ENCODE measurements at places on chromosomes 12 and 14.

- no peak for DNase-seq
These were observed 671.2 kb downstream of the LRFN5 start for GRCh38 chr14:42277840-42278239.

GRCh38 chr14:25069879-25070278 lies 19.9 kb upstream of the STXBP6 start:
- DNase-seq, result no peak

- DNase-seq, result no peak
These were observed 197.0 kb downstream of the ACSS3 start for GRCh38 chr12:81274637-81275529.

DNA sequence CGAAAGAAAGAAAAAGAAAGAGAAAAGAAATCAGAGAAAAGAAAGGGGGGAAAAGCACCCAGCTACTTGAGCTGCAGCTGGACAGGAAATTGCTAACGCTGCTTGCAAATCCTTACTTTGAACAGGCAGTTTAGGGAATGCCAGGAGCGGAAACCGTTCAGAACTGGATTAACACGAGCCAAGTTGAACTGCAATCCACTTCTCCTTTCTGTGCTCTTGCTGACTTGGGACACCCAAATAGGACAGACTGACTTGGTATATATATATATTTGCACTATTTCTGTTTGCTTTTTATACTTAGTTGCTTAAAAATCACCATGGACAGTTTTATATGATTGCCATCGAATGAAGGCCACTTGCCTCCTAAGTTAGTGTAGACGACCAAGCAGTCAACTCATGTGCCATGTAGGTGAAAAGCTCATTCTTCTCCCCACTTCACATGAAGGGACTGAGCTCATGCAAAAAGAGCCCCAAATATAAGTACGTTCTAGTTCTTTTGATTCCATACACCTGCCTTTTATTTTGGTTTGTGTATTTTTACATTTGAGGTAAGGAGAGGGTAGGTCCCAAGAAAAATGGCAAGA lies 5.5 kb downstream of the DUSP6 start:
- DNase-seq, result no peak

DNA sequence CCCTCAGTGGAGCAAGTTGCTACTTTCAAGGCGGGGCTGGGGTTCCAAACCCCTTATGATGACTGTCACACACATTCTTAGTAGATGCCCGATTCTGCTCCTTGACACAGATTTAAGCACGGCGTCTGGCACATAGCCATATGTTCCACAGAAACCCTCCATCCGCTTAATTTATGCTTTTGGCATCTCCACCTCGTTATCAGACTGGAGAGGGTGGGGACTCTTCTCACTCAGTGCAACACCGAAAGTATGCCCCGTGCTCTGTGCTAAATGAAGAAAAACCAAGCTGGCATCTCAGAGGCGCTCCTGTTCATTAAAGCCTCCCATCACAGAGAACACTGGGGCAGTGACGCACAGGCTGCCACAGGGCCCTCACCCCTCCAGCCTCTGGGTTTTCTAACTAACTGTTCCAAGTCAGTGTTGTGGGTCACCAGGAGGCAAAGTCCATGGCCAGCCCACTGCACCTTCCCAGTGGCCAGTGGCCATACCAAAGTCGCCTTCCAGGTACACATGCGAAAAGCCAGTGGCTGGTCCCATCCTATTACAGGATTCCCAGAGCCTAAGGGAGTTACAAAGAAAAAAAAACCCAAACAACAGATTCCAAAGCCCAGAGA lies 27.3 kb downstream of the CCDC88C start:
- no peak for DNase-seq

- DNase-seq, result no peak
These were observed 392.2 kb downstream of the SEC23A start for GRCh38 chr14:38710881-38711280.

DNA sequence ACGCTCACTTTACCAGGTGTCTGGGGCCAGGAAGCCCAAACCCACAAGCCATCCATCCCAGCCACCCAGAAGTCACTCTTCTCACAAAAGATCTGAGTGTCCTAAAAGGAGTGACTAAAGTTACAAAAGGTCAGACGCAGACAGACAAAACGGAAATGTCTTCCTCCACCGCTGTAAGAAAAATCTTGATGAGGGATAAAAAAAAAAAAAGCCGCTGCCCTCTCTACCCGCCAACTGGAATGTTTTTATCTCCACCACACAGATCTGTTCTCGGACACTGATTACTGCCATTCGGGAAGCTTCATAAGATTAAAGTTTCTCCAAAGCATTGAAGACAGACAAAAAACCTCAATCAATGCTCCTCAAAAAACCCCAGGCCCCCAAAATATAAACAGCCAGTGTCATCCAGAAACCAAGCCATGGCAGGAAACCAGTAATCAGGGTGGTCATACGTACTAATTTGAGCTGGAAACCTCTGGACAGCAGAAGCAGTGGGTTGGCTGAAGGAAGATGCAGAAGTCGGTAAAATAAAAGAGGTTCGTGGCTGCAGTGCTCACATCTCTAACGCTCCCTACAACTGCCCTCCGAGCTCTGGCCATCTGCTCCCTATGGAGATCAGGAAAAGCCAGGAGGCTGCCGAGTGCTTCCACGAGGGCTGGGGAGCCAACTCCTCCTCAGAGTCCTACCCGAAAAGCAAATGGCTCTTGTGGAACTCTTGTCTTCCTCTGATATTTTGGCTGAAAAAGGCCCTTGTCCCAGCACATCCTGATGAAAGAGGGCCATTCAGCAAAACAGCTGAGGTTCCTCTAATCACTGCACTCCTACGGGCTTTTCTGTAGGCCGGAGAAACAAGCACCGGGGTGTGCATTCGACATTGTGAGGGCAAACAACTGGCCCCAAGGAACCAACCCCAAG lies 30.3 kb downstream of the SSH1 start:
- DNase-seq, result no peak

GRCh38 chr14:36997843-36998242 lies 174.6 kb downstream of the SLC25A21 start:
- no peak for DNase-seq

GRCh38 chr14:103026988-103027387 lies 30.4 kb downstream of the CDC42BPB start:
- no peak for DNase-seq

DNA sequence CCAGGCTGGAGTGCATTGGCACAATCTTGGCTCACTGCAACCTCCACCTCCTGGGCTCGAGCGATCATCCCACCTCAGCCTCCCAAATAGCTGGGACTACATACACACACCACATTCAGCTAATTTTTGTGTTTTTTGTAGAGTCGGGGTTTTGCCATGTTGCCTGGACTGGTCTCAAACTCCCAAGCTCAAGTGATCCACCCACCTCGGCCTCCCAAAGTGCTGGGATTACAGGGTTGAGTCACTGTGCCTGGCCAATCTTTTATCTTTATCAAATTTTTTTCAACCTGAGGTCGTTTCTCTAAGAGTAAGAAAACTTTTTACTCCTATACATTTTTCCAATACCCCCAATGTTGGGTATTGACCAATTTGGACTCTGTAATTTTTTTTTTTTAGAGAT lies 40.0 kb upstream of the NAP1L1 start:
- no peak for DNase-seq

DNA sequence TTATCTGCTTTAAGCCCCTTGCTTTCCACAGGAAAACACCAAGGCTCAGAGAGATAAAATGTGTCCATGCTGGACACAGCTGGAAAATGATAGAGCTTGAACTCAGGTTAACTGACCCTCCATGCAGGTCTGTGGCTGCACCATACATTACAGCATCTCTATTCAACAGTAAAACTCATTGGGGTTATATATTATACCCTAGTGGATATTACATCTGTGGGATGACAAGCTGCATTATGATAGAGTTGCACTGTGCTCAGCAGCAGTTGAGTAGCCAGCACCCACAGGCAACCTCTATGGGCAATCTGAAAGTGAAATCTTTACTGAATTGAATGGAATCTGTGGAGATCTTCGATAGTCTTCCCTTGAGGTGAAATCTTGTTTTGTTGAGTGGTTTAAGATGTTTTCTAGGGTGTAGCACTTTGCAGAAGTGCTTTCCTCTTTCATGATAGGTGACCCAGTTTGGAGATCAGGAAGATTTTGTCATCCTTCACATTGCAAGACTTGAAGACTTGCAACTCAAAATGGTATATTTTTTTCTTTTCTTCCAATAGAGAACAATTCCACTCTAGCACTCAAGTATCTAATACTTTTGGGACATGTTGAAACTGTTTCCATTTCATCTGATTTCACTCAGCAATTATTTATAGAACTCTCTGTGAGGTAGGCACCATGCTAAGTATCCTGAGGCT lies 389.2 kb downstream of the RAD51B start:
- no peak for DNase-seq

DNA sequence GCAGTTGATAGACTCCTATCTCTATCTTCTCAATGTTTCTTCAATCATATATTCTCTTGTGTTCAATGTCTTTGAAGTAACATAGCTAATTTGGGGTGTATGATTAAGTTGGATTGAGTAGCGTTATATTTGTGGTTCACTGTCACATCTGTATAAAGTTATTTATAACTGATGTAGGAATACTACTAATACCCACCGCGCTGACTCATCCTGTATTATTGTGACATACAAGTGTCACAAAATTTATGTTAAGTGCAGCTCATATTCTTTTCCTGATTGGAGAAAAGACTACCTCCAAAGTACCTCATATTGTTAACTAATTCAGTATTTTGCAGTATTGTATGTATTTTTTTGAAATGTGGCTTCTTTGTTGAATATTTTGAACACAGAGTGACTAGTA lies 940.8 kb downstream of the SLC6A15 start:
- no peak for DNase-seq

GRCh38 chr12:123351349-123351748 lies 13.3 kb downstream of the SBNO1 start:
- no peak for DNase-seq

- DNase-seq, result no peak
These were observed 752 bp downstream of the PRICKLE1 start for GRCh38 chr12:42588524-42589464.

- DNase-seq, result no peak
These were observed 771 bp upstream of the AVPR1A start for GRCh38 chr12:63151623-63152320.

- no peak for DNase-seq
These were observed 22.5 kb upstream of the CDKN3 start for GRCh38 chr14:54374117-54374884.

DNA sequence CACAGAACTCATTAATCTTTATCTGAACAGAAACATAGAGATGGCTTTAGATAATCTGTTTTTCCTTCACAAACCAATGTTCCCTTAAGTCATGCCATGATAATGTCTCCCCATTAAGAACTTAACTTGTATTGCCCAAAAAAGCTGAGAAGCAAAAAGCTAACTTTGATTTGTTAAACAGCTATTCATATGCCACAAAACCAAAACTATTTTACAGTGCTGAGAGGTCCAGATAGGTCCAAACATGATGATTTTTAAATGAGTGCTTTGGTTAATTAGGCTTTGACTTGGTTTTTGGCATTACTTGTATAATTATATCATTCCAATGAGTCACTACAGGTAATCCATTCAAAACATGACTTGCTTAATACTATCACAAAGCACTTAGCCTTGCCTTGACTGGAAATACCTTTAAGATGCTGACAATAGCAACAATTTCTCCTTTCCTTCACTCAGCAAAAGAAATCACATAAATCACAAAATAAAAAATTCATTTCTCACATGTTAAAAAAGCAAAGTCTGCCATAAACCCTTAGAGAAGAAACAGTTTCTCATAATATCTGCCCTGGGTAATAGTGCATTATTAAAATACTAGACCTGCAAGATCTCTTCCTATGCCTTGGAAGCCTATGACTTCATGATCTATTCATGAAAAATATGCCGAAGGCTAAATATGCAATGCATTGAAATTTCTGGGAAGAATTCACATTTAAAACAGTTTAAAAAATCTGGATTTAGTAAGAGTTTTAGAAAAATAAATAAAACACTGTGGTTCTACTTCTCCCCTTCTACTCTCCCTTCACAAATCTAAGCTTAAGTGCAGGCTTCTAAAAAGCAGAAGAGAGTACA lies 52.0 kb upstream of the SAV1 start:
- DNase-seq, result no peak

GRCh38 chr12:25904442-25904841 lies 54.0 kb upstream of the RASSF8 start:
- no peak for DNase-seq

DNA sequence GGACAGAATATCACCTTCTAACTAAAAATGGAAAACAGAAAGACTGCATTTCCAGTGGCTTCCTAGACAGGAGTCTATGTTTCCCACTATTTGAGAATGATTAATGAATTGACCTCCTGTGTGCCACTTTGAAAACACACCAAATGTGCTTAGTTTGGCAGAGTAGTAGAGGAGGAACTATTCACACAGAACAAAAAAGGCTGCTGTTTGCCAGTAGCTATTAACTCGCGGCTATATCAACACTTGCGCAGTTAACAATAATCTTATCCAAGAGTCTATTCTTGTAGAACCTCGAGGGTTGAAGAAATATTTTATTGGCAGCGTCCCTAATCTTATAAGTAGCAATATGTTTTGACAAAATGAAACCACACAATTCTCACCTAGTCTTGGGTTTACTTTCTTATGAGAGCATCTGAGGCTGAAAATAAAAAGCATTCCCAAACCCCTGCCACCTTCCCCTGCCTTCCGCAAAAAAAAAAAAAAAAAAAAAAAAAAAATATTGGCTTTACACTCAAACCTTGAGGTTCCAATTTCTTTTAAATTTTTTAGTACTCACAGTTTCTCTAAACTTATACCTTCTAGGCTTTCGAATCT lies 127.3 kb upstream of the FLRT2 start:
- DNase-seq, result no peak

DNA sequence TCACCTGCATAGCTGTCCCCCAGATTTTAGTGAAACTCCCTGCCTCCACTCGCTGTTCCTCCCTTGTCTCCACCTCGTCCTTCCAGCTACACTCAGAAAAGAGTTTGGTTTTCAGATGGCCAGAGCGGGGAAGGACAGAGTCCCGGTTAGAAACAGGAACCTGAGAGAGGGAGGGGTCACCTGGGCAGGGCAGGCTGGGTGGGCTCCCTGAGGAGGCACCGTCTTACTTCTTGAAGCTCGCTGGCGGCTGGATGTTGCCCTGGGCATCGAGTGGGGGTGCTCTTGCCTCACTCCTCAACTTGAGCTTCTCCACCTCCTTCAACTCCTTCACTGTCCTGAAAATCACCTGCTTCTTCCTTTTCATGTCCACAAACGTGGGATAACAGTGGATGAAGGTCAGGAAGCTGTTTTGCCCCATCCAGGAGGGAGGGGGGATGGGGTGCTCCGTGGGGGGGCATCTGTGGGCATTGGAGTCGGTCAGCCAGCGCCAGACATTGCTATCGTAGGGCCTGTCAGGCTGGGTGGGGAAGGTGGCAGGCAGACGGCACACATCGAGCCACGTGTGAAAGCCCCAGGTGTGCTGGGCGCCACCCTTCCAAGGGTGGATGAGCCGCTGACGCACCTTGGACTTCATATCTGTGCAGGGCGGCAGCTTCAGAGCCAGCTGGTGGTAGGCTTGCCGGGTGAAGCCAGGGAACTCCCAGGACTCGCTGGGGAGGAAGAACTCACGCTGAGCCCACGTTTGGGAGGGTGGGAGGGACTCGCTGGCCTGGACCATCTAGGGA lies 2.0 kb downstream of the TEX52 start:
- DNase-seq, result no peak

DNA sequence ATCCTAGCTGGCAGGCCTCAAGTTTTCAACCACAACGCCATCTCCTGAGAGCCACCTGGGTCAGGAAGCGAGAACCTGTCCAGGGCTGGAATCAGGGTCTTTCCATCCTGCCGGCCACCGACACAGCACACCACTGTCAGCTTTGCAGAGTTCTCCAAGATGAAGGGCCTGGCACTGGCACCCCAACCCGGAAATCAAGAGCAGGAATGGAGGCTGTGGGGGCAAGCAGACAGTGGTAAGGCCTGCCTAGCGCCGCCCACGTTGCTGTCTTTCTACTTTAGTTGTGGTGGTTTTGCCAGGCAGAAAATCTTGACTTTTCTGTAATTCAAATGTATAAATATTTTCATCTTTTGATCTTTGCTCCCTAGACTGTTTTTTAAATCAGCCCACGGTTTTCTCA lies 90.7 kb downstream of the ITPK1 start:
- no peak for DNase-seq

All from activated CD4-positive, CD25-positive, alpha-beta regulatory T cell treated with anti-CD3 and anti-CD28 coated beads, Interleukin-2, amount 50 U/mL, for 72 hours (primary cell).